ENCODE measurements at places on chromosomes 6 and 20.

GRCh38 chr20:19770375-19770774 is 12.3 kb downstream of the RIN2 start:
- no peak for DNase-seq

DNA sequence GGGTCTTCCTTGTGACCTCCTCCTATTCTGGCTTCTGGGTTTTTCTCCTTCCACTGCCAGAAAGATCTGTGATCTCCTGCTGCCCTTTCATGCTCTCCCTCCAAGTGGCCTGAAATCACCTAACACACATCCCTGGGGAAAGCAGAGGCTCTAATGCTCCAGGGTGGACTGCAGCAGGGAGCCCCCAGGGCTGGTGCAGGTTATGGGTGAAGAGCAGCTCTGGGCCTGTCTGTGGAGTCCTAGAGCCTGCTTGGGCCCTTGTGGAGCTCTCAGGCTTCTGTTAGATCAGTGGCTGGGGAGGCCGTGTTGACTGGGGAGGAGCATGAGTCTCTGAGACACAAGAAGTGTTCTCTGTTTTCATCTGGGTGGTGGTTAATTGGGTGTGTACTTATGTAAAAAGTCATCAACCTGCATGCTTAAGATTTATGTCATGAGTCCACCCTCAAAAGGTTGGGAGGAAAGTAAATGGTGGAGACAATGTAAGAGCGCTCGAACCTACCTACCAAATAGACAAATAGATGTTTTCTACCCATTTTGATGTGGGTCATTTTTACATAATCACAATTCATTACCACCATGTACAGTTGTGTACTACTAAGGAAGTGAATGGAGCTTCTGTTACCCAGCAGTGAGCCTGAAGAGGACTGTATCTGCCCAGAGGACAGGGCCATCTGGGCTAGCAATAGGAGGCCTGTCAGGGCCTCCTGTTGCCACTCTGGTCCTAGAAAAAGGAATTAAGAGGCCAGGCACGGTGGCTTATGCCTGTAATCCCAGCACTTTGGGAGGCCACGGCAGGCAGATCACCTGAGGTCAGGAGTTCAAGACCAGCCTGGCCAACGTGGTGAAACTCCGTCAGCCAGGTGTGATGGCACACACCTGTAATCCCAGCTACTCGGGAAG is 32.0 kb upstream of the RNF8 start:
- DNase-seq: no peak

DNA sequence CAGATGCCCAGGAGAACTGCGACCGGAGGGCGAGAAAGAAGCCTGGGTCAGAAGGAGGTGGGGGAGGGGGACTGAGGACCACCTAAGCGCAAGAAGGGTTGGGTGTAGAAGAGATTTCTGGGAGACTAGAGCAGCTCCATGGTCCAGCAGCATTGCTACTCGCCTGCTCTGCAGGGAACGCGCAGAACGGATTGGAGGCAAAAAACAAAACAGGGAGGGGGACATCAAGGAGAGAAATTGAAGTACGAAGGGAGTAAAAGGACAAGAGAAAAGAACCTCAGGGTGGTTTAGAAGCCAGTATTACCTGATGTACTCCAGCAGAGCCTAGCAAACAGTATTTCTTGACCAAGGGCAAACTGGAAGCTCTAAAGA is 537 bp upstream of the GABBR1 start:
- DNase-seq: no peak

- DNase-seq: no peak
These were observed 28.7 kb upstream of the TXNDC5 start for GRCh38 chr6:7939184-7939863.

DNA sequence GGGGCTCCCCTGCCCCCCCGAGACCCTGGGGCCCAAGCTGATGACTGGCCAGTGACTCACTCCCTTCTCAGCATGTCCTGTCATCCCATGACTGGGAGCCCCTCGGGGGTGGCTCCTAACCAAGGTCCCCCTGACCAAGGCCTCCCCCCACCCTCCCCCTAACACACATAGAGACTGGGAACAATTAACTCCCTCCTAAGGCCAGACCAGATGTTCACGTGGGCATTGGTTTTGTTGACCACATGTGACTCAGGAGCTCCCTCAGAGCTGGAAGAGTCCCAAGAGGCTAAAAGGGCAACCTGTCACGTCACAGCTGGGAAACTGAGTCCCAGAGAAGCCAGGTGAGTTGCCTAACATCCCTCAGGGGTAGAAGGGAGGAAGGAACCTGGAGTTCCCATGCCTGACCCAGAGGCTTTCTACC is 10.6 kb upstream of the CCN5 start:
- DNase-seq: no peak

- no peak for DNase-seq
These were observed 16.8 kb downstream of the IL17F start for GRCh38 chr6:52227495-52227894.

GRCh38 chr20:19099596-19100545 is 112.6 kb upstream of the SLC24A3 start:
- DNase-seq: no peak

- DNase-seq: no peak
These were observed 1034.9 kb downstream of the EYS start for GRCh38 chr6:64672131-64672530.

GRCh38 chr6:96186516-96187195 is 170.9 kb downstream of the FUT9 start:
- no peak for DNase-seq

DNA sequence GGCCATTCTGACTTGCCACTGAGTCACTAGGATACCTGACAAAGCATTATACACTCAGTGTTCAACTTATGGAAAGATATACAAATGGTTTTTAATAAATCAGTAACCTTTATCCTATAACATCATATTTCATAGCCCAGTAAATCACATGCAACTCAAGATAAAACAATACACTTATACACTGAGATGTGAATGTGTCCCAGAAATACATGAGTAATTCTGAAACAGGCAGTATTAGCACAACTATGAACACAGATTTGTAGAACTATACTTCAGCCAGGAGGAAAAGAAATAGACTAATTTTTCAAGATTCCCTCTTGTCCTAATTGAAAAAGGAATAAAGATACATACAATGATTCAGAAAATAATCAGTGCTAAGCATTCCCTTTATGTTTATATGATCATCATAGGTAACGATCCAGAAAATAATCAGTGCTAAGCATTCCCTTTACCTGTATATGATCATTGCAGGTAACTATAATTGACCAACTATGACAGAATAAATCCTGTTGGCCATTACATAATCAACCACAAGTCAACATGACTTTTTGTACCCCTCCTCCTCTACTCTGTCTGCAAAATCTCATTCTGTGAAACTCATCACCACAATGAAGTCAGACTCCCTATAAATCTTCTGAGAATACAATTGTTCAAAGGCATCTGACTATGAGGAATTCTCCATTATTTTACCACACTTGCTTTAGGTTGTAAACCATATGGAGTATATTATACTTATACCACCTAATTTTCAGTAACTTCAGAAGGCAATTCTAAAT is 30.3 kb downstream of the HACE1 start:
- DNase-seq: no peak

- no peak for DNase-seq
These were observed at the start of gene MYLK2 for GRCh38 chr20:31819083-31819784. Gene MYLK2 (plus strand): TSS chr20:31819356. CDS start chr20:31819581, 225 bp downstream.

GRCh38 chr20:50297498-50298376 is 107.1 kb downstream of the CEBPB start:
- DNase-seq: no peak

- DNase-seq: no peak
These were observed 12.5 kb downstream of the NELFCD start for GRCh38 chr20:58993332-58994248.

DNA sequence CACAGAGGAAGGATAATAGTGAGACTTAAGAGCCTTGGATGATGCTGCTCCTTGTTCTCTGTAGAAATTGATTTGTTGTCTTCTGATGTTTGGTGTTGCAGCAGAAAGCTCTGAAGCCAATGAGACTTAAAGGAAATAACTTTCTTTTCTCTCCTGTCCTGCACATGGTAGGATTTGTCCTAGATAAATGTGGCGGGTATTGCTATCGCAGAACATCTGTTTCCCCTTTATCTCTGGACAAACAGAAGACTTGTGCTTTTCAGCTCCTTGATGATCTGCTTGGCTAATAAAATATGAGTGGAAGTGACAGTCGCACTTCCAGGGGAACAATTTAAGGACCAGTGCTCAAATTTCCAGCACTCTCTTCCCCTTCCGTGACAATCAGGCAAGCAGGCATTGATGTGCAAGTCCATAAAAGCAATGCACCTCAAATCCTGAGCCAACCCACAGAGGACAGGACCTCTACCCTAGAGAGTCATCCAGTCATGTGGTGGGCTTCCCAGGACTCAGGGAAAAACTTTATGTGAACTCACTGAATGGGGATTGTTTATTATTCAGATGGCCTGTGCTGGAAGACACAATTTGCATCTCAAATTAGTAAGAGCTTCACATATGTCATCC is 9.9 kb upstream of the NCR2 start:
- no peak for DNase-seq

GRCh38 chr20:62793757-62794006 is 2.6 kb upstream of the MRGBP start:
- DNase-seq: no peak

- no peak for DNase-seq
These were observed 16.9 kb downstream of the KCNK15 start for GRCh38 chr20:44762466-44763140.

DNA sequence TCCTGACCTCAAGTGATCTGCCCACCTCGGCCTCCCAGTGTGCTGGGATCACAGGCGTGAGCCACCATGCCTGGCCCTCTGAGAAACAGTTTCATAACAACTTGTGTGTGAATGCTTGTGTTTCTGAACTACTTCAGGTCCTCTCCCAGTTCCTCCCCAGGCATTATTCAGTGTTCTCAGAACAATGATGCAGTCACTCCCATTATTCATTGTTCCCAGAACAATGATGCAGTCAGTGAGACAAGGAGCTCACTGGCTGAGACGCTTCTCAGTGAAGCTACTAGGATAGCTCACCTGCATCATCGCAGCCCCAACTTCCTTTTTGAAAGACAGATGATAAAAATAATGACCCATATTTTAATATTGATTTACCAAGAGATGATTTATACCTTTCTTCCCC is 71.5 kb downstream of the NDUFAF5 start:
- DNase-seq: no peak

DNA sequence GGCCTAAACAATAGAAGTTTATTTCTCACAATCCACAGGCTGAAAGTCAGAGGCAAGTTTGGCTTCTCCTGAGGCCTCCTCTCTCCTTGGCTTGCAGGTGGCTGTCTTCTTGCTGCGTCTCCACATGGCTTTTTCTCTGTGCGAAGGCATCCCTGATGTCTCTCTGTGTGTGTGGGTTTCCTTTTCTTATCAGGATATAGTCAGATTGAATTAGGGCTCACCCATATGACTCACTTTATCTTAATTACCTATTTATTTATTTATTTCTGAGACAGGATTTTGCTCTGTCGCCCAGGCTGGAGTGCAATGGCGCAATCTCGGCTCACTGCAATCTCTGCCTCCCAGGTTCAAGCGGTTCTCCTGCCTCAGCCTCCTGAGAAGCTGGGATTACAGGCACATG is 30.7 kb downstream of the LINC00237 start:
- DNase-seq: no peak

GRCh38 chr6:32244946-32245398 is 21.1 kb upstream of the NOTCH4 start:
- DNase-seq: no peak

DNA sequence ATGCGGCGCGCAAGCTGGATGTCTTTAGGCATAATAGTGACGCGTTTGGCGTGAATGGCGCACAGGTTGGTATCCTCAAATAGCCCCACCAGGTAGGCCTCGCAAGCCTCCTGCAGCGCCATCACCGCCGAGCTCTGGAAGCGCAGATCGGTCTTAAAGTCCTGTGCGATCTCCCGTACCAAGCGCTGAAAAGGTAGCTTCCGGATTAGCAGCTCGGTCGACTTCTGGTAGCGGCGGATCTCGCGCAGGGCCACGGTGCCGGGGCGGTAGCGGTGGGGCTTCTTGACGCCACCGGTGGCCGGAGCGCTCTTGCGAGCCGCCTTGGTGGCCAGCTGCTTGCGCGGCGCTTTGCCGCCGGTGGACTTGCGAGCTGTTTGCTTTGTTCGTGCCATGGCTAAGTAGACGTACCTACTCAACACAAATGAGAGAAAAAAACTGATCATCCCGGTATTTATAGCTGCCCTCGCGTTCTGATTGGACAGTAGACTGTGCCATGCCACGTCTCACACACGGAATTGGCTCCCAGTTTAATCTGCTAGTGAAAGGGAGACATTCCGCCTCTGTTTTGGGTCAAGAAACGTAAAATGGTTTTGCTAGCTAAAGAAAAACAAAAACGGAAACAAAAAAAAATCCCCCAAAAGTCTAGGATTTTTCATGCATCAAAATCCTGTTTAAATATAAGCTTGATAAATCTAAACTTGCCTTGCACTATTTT is 40.1 kb downstream of the OR2B2 start:
- DNase-seq: peak; percentile 88

GRCh38 chr6:63290492-63291058 is 29.2 kb downstream of the LGSN start:
- no peak for DNase-seq

- no peak for DNase-seq
These were observed 84.9 kb downstream of the FBXO5 start for GRCh38 chr6:152897807-152898399.

GRCh38 chr6:137937834-137938233 is 70.8 kb downstream of the TNFAIP3 start:
- no peak for DNase-seq

DNA sequence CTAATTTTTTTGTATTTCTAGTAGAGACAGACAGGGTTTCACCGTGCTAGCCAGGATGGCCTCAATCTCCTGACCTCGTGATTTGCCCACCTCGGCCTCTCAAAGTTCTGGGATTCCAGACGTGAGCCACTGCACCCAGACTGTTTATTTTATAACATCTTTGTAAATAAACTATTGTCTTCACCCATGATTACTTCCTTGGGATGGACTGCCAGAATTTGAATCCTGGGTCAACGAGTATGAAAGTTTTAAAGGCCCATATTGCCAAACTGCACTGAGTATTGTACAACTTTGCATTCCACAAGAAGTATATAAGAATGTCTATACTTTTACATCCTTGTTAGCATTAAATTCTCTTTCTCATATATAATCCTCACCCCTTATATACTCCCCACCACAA is 38.6 kb downstream of the ZHX3 start:
- no peak for DNase-seq

DNA sequence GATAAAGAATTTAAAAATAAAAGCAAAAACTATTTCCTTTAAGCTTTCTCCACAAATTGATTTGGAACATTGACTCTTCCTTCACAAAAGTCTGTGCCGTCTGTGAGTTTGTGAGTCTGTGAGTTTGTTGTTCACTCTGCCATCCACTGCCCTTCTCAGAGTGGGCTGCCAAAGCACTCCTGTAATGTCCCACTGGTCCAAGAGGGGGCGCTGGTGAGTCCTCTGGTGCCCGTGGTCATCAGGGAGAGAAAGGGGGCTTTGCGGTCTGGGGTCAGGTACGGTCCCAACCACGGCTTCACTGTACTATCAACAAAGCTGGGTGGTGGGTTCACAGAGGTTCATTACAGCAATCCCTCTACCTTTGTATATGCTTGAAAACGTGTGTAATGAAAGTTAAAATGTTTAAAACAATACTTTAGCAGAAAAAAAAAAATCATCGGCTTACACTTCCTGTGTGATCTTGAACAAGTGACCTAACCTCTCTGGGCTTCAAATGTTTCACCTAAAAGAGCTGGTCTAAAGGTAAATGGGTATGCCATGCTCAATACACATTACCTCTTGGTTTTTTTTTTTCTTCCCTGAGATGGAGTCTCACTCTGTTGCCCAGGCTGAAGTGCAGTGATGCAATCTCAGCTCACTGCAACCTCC is 5.6 kb upstream of the ANKRD60 start:
- DNase-seq: no peak
